ENCODE measurements at places on chromosomes 6 and 20.

DNA sequence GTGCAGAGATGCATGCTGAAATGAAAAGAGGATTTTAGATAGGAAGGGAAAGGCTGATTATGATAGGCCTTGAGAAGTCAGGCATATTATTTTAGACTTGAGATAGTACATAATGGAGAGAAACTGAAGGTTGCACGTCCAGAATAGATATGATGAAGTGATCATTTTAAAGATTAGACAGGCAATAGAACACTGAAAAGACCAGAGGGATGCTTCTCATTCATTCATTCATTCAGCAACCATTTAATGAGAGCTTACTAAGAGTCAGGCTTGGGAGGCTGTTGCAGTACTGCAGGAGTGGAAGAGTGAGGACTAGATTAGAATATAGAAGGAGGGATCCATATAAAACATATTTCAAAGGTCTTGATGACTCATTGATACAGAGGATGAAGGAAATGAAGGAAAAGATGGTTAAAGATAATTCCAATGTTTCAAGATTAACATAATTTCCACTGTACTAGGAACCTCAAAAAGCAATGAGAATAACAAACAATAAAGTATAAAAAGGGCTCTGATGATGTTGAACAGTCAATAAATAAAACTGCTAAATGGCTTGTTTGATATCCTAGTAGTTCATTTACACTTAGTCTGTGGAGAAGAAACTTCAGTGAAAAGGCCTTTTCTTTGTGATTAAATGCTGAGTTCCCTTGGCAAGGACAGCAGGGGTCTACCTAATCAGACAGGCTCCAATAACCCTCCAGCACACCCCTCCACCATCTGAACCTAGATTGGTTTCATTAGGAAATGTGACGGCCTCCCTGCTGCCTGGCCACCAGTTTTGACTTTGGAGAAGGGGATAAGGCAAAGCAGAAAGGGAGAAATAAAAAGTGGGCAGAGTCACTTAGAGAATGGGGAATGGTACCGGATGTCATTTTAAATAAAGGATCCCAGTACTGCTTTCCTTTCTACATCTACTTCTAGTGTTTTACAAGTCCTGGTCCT, 5.3 kb upstream of the FBXO9 start:
- no peak for DNase-seq

- no peak for DNase-seq
Observed at GRCh38 chr20:49559411-49560081, 8.4 kb downstream of the PTGIS start.

DNA sequence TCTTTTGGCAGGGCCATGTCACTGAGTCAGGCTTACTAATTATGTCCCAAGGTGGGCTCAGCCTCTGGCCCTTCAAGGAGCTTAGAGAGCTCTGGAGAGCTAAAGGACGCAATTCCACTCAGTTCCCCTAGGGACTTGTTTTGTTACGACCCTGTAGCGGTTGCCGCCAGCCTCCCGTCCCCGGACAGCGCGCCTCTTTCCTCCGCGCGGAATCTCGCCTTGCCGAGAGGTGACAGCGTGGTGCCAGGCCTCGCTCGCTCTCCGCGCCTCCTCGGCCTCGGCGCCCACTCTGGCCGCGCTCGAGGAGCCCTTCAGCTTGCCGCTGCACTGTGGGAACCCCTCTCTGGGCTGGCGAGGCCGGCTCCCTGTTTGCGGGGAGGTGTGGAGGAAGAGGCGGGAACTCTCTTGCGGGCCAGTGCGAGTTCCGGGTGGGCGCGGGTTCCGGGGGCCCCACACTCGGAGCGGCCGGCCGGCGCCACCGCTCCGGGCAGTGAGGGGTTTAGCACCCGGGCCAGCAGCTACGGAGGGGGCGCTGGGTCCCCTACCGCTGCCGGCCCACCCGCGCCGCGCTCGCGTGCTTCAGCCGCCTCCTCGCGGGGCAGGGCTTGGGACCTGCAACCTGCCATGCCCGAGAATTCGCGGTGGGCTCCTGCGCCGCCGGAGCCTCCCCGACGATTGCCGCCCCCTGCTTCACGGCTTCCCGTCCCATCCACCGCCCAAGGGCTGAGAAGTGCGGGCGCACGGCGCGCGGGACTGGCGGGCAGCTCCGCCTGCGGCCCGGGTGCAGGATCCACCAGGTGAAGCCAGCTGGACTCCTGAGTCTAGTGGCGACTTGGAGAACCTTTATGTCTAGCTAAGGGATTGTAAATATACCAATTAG, 9.9 kb upstream of the ZNF311 start:
- DNase-seq: no peak

DNA sequence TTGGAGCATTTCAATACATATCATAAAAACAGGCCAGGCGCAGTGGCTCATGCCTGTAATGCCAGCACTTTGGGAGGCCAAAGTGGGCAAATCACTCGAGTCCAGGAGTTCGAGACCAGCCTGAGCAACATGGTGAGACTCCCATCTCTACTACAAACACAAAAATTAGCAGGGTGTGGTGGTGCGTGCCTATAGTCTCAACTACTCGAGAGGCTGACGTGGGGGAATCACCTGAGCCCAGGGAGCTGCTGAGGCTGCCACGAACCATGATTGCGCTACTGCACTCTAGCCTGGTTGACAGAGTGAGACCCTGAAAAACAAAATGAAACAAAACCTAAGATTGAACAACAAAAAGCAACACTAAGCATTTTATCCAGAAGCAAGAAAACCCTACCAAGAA, 47.2 kb downstream of the BACH2 start:
- no peak for DNase-seq

- DNase-seq: no peak
Observed at GRCh38 chr20:23654717-23655116, 17.0 kb upstream of the CST3 start.

DNA sequence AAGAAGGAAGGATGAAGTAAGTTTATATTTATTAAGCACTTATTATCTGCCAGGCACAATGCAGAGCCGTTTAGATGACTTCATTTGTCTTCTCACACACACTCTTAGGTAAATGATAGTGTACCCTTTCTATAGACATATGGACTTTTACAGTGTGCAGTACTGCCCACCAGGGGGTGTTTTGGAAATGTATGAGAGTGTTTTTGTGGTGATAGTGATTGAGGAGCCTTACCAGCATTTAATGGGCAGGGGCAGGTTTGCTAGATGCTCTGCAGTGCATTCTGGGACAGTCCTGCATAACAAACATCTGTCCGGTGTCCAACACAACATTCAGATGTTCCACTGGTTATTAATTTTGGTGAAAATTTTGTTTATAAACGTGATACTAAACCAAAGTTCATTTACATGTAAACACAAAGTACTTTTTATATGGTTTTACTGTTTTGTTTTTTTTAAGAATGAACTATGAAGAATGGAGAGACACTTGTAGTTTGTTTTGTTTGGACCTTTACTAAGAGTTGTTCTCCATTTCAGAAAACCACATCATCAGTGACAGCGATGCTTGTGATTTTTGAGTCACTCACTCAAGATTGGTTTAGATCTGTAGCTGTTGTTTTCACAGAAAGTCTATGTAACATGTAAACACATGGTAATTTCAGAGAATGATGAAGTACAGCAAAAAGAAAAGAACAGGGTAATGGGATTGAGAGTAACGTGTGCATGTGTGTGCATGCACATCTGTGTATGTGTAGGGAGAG, 19.9 kb downstream of the KCNS1 start:
- DNase-seq: no peak

DNA sequence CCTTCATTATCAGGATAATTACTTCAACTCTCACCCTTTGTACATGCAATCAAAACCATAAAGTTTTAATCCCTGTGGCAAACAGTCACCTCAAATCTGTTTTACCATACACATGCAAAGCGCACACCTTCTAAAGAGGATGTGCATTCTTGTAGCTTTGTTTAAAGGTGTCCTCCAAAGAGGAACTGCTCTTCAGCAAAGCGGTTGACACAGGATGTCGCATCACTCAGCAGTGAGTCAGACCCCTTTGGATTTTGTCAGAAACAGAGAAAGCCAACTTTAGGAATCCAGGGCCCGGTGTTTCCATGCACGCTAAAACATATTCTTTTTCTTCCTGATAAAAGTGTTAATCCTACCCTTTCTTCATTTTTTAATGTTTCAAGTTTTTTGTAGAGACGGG, 268.3 kb upstream of the ARID1B start:
- no peak for DNase-seq

GRCh38 chr6:148021165-148021564, 321.5 kb upstream of the SASH1 start:
- DNase-seq: no peak

DNA sequence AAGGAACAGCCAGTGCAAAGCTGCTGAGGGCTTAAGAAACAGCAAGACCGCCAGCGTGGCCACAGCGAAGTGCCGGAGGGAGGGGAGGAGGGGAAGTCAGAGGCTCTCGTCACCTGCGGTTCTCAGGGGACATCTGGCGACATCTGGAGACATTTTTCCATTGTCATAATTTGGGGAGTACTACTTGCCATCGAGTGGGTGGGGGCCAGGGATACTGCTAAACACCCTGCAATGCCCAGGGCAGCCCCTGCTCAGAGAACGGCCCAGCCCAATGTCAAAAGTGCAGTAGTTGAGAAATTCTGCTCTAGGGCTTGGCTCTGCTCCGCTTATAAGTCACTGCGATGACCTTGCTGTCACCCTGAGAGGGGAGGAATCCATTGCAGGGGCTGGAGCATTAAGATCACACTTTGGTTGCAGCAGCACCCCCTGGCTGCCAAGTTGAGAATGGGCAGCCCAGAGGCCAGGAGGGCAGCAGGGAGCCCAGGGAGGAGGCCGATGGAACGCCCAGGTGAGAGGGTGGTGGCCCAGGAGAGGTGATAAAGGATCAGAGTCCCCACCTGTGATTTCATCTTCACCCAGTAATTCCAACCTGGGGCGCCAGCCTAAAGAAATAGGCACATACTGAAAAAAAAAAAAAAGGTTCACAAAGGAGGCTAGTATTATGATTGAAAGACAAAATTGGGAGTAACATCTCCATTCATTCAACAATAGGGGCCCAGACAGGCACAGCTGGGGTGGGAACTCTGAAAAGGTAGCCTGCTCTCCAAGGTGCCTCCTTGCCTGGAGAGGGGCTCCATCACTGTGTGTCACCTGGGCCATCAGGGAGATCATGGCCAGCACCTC, 218.2 kb downstream of the BMP7 start:
- DNase-seq: no peak

DNA sequence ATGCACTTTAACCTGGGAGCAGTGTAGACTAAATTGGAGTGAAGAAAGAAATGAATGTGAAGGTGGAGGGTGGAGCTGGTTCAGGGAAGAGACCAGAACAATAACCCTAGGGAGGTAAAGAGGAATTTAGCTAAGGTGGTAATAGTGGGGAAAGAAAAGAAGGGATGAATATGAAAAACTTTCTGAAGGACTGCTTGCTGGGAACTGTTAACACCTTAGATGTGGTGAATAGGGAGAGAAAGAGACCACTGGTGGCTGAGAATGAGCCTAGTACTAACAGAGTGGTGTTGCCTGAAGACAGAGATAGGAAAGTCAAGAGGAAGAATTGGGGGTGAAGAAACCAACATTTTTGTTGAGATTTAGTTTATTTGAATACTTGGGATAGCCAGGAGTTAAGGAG, 78.4 kb upstream of the HS3ST5 start:
- DNase-seq: no peak

GRCh38 chr6:113825781-113826180, 31.4 kb upstream of the MARCKS start:
- DNase-seq: no peak

DNA sequence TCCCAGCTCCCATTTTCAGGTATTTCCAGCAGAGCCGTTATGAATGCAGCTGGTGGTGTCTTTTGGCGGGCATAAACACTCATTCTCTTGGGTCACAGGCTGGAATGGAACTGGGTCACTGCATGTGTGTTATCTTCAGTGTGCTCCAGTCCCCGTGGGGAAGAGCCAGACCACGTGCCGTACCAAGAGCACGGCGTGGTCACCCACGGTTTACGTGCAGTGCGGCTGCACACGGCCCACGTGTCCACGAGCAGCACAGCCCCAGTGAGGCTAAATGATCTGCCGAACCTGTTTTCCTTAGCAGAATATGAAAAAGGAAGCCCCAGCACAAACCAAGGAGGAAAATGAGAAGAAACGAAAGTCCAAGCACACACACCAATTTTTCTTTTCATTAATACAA, 121.5 kb downstream of the IRF4 start:
- no peak for DNase-seq

DNA sequence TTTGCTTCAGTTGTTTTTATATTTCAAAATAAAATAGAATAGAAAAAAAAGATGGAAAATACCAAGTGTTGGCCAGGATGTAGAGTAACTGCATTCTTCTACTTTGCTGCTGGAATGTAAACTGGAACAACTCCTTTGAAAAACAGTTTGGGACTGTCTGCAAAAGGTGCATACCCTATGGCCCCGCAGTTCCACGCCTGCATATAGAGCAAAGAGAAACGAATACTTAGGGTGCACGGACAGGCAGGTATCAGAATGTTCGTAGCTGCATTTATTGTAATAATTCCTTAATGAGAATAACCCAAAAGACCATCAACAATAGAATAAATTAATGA, 603 bp upstream of the RAB23 start:
- no peak for DNase-seq

DNA sequence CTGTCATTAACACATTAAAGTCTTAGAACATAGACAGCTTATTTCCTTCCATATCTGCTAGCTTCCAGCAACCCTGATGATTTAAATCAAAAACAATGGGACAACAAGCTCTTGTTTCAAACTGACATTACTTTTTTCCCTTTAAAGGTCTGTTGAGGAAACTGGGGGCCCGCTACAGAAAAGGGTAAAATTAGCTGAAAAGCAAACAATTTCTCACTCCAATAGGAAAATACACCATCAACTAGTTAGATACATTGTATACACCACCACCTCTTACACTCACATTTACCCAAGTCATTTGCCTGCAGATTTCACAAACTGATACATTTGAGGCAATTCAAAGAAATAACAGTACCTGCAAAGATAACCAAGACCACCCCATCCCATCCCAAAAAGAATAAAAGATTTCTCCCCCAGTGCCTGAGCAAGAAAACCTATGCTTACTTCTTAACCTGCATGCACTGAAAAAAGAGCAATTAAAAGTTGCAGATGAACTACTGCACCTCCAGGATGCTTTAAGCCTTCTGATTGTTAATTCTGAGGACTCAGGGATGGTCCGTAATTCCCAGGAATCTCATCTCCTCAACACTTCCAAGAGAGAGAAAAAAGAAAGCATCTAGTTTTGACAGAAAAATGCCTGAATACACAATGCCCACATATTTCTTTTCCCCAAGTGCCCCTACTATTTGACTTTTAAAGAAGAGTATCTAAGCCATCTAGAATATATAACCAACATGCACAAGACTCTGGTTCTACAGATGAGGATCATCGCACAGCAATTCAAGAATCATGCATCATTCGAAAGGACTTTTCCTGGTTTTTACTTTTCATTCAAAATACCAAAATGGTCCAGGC, 5.6 kb downstream of the ZMYND8 start:
- no peak for DNase-seq

DNA sequence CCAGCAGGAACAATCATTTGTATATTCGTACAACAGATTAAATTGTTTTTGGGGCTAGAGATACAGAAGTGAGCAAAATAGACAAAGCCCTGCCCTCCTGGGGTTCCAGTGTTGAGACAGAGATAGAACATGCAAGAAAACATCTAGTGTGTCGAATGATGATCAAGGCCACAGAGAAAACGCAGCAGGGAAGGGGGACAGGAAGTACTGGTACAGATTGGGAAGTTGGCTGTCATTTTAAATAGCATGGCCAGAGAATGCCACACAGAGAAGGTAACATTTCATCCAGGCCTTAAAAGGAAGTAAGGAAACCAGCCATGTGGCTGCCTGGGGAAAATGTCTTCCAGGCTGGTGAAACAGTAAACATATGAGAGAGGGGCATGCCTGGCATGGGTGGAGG, 202.6 kb upstream of the MYLIP start:
- DNase-seq: no peak

All from Panc1 (cell line).